Vagina (tissue), 2 donors: ENCODE measurements at places on chromosomes 6 and 20. TPM values are rescaled to one million over a fixed set of nuclear protein-coding genes. Genes with fewer than 3 reads are reported as not detected.

The OSTM1 gene
- 34.4 TPM for total RNA-seq

DNA sequence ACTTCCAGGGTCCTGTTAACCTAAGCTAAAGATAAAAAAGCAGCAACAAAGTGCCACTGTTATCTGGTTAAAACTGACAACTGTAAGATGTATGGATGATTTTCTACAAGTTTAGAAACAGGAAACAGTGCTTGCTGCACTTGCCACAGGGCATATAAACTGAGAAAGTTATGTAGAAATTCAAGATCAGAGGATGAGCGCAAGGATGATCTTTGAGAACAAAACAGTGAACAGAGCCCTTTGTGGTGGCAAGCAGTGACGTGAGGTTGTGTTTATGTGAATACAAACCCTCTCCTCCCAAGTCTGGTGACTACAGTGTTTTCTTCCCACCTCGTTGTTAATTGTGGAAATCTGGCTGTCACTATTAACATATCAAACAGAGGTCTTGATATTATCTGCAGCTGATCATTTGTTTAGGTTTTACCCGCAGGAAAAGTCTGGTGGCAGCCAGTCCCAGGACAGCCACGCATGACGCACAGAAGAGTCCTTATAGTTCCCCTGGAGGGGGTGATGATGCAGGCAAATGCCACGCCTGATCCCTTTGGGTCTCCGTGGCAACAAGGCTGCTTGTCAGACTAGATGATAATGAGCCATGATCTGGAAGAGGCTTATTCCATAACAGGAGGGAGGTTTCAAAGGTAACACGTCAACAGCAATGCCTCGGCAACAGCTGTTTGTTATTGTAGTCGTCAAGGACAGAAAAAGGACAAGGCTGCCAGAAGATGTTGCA, 43.1 kb upstream of the TNFAIP3 start:
- no peak for DNase-seq

The LY86 gene
- 4.9 TPM for total RNA-seq

DNA sequence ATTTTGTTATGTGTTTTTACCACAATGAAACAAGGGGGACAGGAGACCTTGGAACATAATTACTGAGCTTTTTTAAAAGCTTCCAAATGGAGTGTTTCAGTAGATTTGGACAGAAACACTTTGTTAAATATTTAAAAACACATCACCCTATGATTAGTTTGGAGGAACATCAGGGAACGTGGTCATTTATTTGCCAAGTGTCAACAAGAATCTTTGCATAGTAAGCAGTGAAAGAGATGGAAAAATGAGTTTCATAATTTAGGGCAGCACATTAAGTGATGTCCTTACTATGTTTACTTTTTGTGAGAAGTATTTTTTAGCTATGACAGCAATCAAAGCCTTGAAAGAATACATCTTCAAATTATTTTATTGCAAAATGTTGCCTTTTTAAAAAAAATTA, 82.6 kb downstream of the PROKR2 start:
- DNase-seq: no peak

DNA sequence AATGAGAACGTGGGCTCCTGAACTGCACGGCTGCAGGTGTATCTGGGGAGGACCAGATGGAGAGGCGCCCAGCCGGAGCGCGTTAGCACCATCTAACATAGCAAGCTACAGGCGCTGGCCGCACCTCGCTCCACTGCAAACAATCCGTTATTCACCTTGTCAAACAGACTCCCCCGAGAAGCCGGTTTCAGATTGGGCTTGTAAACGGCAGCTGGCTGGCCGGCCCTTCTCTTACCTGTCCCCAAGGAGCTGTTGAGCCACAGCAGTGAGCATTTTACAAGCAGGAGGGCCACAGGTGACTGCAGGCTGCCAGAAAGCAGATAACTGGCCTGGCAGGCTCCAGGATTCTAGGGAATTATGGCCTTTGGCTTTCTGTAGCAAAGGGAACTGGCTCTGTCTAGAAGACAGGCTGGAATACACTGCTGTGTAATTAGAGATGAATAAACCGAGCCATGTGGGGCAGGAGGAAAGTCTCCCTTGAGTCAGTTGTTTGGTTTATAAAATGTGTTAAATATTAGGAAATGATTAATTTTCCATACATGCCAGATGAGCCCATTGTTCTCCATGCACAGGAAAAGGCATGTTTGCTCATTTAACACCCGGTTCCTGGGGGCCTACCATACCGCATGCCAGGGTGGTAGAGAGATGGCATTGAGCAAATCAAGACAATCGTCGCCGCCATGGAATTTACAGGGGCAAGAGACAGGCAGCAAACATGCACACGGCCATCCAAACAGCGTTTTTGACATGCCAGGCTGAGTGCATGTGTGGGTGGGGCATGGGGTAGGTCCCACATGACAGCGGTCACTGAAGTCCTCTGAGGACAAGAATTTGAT, 159.3 kb downstream of the NFATC2 start:
- no peak for DNase-seq

The ZKSCAN3 gene
- total RNA-seq: 2.9 TPM

- DNase-seq: no peak
Measured at GRCh38 chr20:43751167-43752050, 24.6 kb upstream of the GTSF1L start.

DNA sequence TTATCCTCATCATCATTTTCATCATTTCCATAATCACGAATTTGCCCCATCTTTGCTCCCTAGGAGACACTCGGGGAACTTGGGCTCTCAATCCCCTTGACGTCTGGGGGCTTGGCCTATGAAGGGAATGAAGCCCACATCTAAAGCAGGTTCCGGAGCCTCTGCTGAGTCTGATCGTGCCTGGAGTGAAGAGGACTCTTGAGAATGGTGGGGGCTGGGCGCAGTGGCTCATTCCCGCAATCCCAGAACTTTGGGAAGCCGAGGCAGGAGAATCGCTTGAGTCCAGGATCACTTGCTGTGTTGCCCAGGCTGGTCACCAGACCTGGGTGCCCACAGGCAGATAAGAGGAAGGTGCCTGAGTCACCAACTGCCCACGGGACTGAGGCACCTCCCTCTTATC, 114.5 kb downstream of the SYCP2 start:
- no peak for DNase-seq

- DNase-seq: no peak
Measured at GRCh38 chr6:116287689-116288282, 8.1 kb upstream of the TSPYL1 start.

DNA sequence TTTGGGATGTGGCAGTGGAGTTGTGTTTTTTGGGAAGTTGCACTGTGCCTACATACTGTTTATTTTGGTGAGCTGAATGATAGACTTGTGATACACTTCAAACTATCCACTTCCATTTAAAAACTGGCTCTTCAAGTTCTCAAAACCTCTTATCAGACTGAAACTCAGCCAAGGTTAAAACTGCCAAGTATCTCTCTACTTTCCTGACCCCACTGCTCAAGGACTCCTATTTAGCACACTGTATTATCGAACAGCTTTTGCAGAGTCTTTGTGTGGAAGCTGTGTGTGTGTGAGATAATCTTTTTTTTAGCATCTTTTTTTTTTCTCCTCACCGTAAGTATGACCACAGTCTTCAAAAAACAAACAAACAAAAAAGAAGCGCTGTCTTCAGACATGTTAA, 21.1 kb downstream of the STX11 start:
- no peak for DNase-seq

- DNase-seq: no peak
Measured at GRCh38 chr6:70599187-70599586, 32.5 kb downstream of the SDHAF4 start.

The TIAM2 gene
- 11.5 TPM for total RNA-seq

The EYA4 gene
- 18.7 TPM for total RNA-seq

DNA sequence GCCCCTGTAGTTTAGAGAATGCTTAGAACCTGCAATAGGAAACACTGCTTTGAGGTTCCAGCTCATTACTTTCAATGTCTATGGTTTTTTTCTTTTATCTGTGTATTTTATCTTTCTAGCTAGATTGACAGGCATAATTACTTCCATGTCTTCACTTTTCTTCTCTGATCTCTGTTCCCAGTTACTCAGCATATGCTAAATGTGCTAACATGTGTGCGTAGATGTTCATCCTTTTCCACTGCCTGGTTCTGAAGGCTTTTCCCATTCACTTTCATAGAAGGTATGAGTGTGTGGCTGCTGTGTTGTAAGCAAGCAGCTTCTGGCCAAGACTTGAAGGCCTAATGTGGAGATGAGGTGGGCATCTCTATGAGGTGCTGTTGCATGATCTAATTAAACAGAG, 38.9 kb downstream of the FAXC start:
- DNase-seq: no peak

The PRSS35 gene
- total RNA-seq: not detected

DNA sequence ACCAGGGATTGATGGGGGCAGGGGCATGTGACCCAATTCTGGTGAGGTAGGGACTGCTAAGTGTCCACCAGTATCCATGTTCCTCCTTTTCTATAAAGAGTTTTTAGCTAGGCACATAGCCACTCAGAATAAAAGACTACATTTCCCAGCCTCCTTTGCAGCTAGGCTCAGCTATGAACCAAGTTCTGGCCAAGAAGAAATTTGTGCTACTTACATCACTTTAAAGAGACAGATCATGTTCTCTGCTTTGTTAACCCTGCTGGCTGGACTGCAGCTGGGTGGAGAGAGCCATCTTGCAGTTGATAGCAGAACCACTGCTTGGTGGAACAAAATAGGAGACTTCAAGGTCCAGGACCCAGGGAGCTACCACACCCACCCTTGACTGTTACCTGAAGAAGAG, 5.3 kb upstream of the CCM2L start:
- no peak for DNase-seq

DNA sequence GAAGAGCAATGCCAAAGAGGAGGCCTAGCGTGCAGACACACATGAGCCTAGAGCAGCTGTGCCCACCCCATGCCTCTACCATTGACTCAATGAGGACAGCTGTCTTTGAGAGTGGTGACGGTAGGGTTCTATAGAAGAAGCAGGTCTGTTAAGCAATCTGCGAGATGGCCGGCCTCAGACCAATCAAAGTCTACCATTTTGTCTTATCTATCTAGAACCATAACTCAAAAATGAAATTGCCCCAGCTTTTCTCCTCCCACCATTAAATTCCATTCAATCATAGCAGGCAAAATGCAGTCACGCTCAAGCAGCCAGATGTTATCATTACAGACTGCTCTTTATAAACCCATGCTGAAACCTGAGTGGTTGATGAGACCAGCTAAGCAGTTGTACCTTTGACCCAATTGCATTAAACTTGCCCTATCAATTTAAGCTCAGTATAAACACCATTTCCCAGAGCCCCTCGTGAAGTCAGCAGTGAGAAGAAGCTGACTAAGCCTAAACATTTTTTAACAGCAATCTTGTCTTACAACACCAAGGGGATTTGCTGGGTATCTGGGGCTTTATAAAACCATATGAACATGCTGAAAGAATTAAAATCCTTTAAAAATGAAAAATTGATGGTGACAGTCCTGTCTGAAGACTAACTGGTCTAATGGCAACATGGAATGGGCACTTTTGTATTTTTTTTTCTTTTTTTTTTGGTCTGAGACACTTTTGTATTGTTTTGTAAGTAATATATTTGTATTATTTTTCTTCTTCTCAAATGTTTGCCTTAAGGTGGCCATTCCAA, 57.5 kb downstream of the FOXC1 start:
- no peak for DNase-seq

DNA sequence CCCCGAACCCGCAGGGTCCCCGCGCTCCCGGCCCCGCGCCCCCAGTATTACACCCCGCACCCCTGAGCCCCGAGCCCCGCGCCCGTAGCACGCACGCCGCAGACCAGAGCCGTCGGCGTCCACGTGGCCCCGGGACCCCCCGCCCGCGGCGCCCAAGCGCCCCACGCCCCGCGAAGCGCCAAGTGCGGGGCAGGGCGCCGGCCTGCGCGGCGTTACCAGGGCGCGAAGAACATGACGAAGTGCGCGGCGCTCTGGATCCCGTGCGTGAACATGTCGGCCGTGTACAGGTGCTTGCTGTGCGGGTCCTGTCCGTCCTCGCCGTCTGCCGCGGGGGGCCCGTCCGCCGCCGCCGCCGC, 312 bp downstream of the TXNDC5 start:
- no peak for DNase-seq
